ENCODE measurements at places on chromosomes 1 and 21. TPM values are rescaled to one million over a fixed set of nuclear protein-coding genes. Genes with fewer than 3 reads are reported as not detected.

PADI4 gene
- total RNA-seq: 0.44 TPM

DNA sequence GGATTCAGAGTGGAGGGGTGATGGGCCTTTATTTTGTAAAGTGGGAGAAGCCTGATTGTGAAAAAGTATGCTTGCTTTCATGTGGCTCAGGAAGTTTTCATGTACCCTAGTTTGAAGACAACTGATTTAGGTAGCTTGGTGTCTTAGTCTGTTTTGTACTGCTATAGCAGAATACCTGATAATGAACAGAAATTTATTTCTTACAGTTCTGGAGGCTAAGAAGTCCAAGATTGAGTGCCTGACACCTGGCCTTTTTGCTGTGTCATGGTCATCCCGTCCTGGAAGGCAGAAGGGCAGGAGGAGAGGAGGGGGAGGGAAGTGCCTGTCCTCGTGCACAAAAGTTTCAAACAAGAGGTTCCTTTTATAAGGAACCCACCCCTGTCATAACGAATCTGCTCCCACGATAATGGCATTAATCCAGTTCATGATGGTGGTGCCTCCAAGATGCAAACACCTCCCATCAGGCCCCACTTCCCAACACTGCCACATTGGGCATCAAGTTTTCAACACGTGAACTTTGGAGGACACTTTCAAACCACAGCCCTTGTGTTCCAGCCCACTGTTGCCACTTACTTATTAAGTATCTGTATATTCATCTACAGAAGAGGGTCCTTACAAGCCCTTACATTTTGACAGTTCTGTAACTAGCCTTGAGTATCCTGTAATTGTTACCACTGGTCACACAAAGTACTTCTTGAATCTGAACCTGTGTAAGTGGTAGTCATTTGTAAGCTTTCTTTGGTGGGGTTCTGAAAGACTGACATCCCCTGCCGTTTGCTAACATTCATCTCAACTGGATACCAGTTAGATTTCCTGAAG is 9.5 kb downstream of the UCK2 start:
- H3K27me3 ChIP-seq: no peaks in the 10 kb centered on the region
- no peak overlapping the region for H3K4me3 ChIP-seq
- H3K36me3 ChIP-seq: no peaks in the 10 kb centered on the region

GRCh38 chr21:15521644-15522001 is 208.2 kb upstream of the USP25 start:
- no peak overlapping the region for H3K27ac ChIP-seq
- H3K36me3 ChIP-seq: no peaks in the 10 kb centered on the region
- H3K27me3 ChIP-seq: no peaks in the 10 kb centered on the region
- no peak overlapping the region for H3K4me3 ChIP-seq

- H3K4me3 ChIP-seq: no peak overlapping the region
- no peaks in the 10 kb centered on the region for H3K36me3 ChIP-seq
- no peak overlapping the region for H3K27ac ChIP-seq
- H3K27me3 ChIP-seq: no peaks in the 10 kb centered on the region
- no peaks in the 10 kb centered on the region for H3K4me1 ChIP-seq
- DNase-seq: no peak
Observed at GRCh38 chr1:97833881-97834280, 87.0 kb downstream of the DPYD start.

- H3K27me3 ChIP-seq: no peaks in the 10 kb centered on the region
- no peaks in the 10 kb centered on the region for H3K36me3 ChIP-seq
- H3K4me3 ChIP-seq: no peak overlapping the region
- no peak overlapping the region for H3K27ac ChIP-seq
Observed at GRCh38 chr1:53639251-53639763, 99.7 kb downstream of the GLIS1 start.

DNA sequence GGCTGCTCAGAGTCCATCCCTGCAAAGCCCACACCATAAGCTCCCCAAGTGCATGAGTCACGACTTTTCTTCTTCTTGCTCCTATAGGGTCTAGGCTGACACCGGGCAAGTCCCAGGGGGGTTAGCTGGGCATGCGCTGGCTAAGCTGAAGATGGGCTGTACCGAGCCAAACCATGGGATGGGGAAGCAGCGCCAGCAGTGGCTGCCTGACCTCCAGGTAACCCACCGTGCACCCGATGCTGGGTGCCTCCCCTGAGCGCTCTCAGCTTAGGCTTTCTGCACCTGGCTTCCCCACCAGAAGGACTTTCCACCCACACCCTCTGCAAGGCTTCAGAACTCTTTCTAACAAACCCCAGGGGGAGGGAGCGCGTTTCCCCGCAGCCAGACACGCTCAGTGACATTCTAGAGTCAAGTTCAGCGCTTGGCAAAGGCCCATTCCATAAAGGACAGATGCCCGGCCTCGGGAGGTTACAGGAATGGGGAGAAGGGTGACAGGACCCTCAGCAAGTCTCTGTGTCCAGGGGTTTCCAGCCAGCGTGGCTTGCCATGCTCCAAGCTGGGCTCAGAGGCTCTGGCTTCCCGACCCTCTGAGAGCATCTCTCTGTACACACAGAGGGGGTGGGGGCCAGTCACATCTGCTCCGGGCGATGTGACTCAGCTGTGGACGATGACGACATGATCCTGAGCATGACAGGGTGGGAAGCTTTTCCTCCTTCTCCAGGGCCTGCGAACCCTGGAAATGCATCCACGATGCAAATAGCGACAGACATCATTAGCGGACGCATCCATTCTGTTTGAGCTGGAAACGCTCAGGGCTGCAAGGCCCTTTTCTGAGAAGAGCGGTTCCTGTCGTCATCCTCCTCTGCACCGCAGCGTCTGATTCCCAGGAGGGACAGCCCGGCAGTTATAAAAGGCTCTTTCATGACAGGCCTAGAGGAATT is 107.8 kb downstream of the SIK1 start:
- no peaks in the 10 kb centered on the region for H3K4me1 ChIP-seq
- H3K27me3 ChIP-seq: no peaks in the 10 kb centered on the region
- H3K4me3 ChIP-seq: no peak overlapping the region
- no peak for DNase-seq
- H3K27ac ChIP-seq: no peak overlapping the region

OR6N2 gene
- not detected for total RNA-seq

- H3K36me3 ChIP-seq: peaks cover 8% of the 10 kb centered on the region
- H3K27me3 ChIP-seq: no peaks in the 10 kb centered on the region
- 0 out of 2 replicates have a peak, but pooled peaks cover 2% of the 10 kb centered on the region for H3K4me1 ChIP-seq
- no peak overlapping the region for H3K27ac ChIP-seq
- no peak overlapping the region for H3K4me3 ChIP-seq
- no peak for DNase-seq
Observed at GRCh38 chr1:27787895-27788294, 14.9 kb downstream of the STX12 start.
